Adipocyte (in vitro differentiated cells): ENCODE measurements at places on chromosomes 7 and 10.

GRCh38 chr7:46848944-46849343 lies 733.0 kb downstream of the TNS3 start:
- DNase-seq = peak; percentile 27

- DNase-seq = no peak
Measured at GRCh38 chr10:62681211-62681940, 123.1 kb upstream of the ADO start.

DNA sequence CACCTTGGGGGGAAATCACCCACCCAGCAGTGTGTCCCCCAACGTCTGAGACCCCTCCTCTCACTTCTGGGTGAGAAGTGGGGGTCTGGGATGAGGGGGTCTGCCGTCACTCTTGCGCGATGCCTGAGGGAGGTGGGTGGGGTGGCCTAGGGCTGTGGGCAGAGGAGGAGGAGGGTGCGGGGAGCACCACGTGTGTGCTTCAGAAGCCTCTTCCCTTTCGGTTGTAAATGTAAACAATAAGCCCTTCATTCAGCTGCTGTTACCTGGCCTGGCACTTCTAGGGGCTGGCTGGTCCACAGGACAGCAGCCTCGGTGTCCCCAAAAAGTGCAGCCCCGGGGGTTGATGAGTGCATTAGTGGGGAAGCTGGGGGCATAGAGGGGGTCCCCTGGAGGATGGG lies 1.3 kb downstream of the CLIP2 start:
- no peak for DNase-seq

DNA sequence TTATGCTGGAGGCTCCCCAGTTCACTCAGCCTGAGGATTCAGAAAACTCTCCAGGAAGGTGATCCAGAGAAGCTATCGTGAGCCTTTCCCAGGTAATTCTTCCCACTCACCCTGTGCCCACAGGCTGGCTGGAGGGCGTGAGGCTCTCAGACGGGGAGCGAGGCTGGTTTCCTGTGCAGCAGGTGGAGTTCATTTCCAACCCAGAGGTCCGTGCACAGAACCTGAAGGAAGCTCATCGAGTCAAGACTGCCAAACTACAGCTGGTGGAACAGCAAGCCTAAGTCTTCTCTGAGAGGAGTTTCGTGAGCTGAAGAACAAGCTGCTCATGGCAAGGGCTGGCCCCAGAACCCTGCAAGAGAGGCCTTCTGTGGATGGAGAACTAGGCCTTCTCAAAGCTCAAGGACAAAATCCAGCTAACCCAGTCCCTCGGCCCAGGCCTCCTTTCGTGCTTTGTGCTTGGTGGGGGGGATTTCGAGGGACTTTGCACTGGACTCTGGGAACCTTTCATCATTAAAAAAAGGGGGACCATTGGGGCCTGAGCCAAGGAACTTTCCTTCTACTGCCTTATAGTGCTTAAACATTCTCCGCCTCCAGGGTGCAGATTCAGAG lies 23.6 kb downstream of the NOBOX start:
- DNase-seq = no peak

GRCh38 chr10:72948762-72949161 lies 5.8 kb downstream of the PLA2G12B start:
- no peak for DNase-seq

DNA sequence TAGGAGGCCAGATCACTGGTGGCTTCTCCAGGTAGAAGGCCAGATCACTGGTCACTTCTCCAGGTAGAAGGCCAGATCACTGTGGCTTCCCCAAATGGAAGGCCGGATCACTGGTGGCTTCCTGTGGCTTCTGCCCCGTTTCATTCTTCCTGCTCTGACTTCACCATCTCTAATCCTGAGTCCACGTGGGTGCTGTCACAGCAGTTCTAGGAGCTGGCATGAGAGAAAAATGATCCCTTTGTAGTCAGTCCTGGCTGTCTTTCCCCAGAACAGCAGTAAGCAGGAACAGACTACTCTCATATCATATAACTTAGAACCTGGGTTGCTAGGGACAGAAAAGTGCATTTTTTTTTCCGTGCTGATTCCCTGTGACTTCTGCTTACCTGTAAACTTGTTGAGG lies 90.9 kb downstream of the ACTR3B start:
- no peak for DNase-seq

- DNase-seq = peak; percentile 68
Measured at GRCh38 chr7:46710927-46711326, 789.9 kb upstream of the IGFBP3 start.

DNA sequence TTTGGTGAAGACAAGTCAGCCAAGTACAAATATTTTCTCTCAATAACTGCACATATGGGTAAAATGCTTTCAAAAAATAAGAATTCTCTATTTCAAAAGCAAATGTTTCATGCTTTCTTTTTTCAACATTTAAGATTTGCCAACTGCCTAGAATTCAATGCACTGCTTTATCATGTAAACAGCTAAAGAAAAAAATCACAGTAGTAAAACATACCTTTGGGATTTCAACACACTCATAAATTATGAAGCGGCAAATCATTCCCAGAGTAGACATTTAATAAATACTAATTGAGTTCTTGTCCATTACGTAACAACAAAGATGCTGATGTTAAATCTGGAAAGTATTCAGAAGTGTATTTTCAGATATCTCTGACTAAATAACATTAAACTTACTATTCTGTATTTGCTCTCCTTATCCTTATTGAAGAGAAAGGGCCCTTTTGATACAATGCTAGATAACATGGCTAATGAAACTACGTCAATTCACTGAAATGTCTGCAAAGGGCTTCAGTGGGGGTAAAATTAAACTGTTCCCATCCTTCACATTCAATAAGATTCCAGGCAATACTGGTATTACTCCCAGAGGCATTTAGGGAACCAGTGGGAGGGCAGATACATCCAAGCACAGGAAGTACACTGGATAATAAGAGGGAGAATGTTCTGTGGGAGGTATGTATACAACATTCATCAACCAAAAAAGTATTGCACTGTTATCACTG lies 13.9 kb downstream of the NAPEPLD start:
- DNase-seq = peak; percentile 5

DNA sequence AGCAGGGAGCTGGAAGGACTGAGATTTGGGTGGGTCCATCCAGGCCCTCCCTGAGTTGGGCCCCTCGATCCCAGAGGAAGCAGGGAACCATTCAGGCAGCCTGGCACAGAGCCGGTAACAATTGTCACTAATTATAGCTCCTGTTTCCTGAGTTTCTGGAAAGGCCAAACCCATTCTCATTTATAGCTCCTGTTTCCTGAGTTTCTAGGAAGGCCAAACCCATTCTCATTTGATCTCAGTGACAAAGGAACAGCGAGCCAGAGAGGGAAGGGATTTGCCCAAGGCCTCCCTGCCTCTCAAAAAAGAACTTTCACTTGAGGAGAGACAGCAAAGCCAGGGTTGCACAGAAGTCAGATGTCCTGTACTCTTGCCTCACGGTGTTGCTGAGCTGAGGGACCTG lies 521.9 kb downstream of the TYW1 start:
- DNase-seq = no peak

DNA sequence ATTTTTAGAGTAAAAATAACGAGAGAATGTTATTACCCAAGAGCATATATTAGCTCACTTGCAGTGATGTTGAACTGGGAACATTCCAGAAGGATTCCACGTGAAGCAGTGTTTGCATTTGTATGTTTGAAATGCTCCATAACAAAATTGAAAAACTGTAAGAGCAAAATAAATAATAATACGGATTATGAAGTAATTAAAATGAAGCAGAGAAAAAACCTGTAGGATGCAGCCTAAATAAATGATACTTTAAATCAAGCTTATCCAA lies 203.3 kb downstream of the BAMBI start:
- DNase-seq = no peak

- no peak for DNase-seq
Measured at GRCh38 chr7:46207931-46208634, 287.0 kb upstream of the IGFBP3 start.

GRCh38 chr10:100738055-100738827 lies 7.1 kb upstream of the PAX2 start:
- DNase-seq = no peak

DNA sequence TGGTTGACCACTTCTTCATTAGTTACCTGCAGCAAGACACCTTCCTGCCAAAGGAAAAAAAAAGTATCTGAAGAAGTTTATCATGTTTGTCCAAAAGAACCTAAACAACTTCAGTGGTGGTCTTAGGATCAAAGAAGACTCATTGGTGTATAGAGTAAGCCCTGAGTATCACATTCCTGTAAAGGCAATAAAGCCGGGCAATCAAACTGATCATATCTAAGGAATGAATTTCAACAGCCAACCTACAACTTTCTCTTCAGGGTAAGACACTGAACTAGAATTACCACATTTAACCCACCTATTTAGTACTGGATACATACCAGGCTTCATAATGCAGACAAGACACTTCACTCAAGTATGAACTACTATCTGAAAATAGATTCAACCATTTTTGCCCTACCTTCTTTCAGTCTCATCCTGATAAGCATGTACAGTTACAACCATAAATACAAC lies 10.1 kb downstream of the HNRNPA2B1 start:
- no peak for DNase-seq

- no peak for DNase-seq
Measured at GRCh38 chr10:124748953-124749645, 4.9 kb upstream of the FAM53B start.

- DNase-seq = peak; percentile 57
Measured at GRCh38 chr7:134873253-134873652, 93.8 kb downstream of the CALD1 start.

- no peak for DNase-seq
Measured at GRCh38 chr7:17320657-17321056, 22.2 kb downstream of the AHR start.

DNA sequence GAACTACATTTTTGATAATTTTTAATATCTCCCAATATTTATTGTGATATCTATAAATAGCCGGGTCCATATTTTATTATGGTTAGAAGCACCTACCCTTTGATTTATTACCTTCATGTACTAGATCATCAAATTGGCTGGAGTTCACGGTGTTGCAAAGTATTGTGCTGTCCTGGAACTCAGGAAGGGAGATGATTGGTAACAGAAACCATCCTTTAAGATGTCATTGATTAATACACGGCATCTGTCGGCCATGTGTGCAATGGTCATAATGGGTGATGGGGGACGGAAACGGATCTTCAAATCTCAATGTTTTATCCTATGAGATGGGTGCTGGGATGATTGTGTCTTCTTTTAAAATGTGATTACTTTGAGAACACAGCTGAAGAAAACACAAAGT lies 157.0 kb downstream of the NEBL start:
- no peak for DNase-seq

DNA sequence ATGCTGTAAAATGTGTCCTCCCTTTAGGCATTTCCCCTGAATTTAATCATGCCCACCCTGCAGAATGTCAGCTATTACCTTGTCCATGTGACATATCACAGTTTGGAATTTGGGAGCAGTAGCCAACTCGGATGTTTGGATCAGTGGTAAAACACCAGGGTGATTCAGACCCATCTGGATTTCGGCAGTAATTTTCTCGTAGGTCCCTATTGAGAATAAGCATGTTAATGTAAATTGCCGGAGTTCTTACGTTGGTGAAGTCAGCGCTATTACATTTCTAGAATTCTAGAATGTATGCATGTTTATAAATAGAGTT lies 44.1 kb downstream of the HGF start:
- peak; percentile 83 for DNase-seq

DNA sequence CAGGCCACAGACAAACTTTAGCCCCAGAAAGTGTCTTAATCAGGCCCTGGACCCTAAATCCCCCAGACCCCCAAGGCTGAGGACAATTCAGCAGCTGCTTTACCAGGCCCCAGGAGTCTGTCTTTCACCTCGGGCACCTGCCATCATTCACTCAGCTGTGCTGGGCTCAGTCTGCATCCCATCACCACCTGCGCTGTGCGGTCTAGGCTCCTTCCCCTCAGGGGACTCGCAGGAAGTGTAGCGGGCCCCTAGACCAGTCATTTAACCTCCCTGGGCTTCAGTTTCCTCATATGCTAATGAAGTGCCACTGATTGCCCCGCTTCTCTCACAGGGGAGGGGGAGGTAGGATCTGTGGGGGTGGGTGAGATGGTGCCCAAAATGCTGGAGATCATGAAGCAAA lies 76.4 kb upstream of the ZMIZ1 start:
- no peak for DNase-seq

- DNase-seq = no peak
Measured at GRCh38 chr10:63537536-63537935, 16.3 kb downstream of the REEP3 start.

DNA sequence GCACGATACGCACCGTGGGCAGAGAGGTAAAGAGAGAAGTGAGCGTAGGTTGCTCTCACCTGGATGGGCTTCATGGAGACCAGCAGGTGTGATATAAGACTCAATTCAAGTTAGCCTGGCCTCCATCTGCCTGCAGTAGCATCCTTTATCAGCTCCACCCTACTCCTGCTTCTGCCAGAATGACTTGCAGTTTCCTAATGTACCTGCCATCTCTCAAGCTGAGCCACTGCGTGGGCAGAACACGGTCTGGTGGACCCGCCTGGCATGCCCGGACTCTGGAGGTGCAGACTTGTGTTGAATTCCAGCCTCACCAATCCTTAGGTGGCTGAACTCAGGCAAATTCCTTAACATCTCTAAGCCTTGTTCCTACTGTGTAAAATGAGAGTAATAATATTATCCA lies 64.3 kb downstream of the STEAP1B start:
- DNase-seq = no peak

- DNase-seq = peak; percentile 57
Measured at GRCh38 chr10:77636282-77636966, 1.2 kb downstream of the KCNMA1 start.

GRCh38 chr7:134707663-134708378 lies 61.2 kb downstream of the BPGM start:
- peak; percentile 42 for DNase-seq

GRCh38 chr10:89377705-89378637 lies at the start of gene IFIT1B:
TSS of gene IFIT1B (plus strand) at chr10:89378056. CDS start at chr10:89378136, 80 bp downstream.
- DNase-seq = no peak

- DNase-seq = peak; percentile 25
Measured at GRCh38 chr7:85320699-85321476, 134.0 kb upstream of the SEMA3D start.

GRCh38 chr7:151394076-151395035 lies 15.5 kb downstream of the WDR86 start:
- no peak for DNase-seq

DNA sequence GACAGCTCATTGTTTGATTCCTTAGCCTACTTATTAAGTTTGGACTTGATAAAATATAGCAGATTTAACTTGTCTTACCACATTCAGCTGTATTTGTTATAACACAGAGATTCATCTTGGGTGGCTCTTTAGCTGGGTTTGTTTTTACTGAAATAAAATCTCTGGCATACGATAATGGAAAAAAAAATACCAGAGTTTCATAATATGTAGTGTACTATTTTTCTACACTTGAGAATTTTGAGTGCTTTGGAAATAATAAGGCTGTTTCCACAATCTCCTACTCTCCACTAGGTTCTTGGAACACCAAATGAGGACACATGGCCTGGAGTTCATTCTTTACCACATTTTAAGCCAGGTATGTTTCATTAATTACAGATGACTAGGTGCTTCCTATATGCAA lies 218.6 kb upstream of the FZD1 start:
- DNase-seq = peak; percentile 42

GRCh38 chr7:34260279-34260678 lies 354.9 kb downstream of the BMPER start:
- DNase-seq = peak; percentile 87

- DNase-seq = no peak
Measured at GRCh38 chr10:132877473-132877872, 64.9 kb downstream of the CFAP46 start.

- DNase-seq = no peak
Measured at GRCh38 chr7:17855202-17855601, 85.1 kb downstream of the SNX13 start.
